ENCODE measurements at places on chromosomes 5 and 9. TPM values are rescaled to one million over a fixed set of nuclear protein-coding genes. Genes with fewer than 3 reads are reported as not detected.

- H3K4me3 ChIP-seq = no peak overlapping the region
- H3K27me3 ChIP-seq = no peaks in the 10 kb centered on the region
- DNase-seq = no peak
- no peak overlapping the region for H3K27ac ChIP-seq
Observed at GRCh38 chr5:173926359-173926758, 38.2 kb downstream of the CPEB4 start.

DNA sequence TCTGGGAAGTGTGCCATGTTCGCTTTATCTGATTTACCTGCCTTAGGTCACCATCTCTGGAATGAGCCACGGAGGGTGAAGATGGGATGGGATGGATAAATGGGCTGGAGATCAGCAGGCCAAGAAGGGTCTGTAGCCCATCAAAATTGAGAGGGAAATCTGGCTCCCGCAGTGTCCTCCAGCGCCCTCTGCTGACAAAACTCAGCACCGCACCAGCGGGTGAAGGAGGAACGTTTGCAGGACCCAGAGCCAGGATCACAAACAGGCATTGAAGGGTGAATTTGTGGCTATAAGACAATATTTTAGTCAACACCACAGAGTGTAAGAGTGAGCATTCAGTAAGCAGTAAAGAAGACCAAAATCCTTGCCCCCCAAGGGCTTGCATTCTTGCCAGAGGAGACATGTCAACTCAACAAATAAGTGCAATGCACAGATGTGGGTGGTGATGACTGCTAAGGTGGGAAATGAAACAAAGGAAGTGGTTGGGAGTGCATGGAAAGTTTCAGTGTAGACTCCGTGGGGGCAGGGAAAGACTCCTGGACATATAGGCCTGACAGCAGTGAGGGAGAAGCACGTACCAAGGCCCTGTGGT lies 124.4 kb downstream of the TENT4A start:
- H3K36me3 ChIP-seq = no peaks in the 10 kb centered on the region
- peak; percentile 61 for DNase-seq
- H3K4me3 ChIP-seq = no peak overlapping the region
- no peaks in the 10 kb centered on the region for H3K4me1 ChIP-seq

GRCh38 chr5:154112255-154112654 lies 73.5 kb downstream of the MFAP3 start:
- DNase-seq = no peak
- no peaks in the 10 kb centered on the region for H3K4me1 ChIP-seq
- H3K36me3 ChIP-seq = no peaks in the 10 kb centered on the region
- H3K27me3 ChIP-seq = no peaks in the 10 kb centered on the region
- no peak overlapping the region for H3K27ac ChIP-seq
- no peak overlapping the region for H3K4me3 ChIP-seq

DNA sequence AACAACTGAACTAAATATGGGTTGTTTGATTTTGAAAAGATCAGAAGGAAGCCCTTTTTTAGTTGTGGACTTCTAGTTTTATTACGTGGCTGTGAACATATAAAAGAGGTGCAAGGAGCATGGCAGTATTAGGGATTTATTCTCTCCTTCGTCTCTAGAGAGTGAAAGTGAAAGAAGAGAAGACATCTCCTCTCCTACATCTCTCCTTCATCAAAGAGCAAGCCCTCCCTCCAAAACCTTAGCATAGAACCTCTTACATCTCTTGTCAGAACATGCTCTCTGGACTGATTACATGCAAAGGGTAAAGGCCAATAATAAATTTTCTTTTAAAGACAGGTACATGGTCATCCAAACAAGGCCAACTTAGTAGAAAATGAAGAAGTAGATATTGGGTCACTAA lies 184.3 kb upstream of the IRX1 start:
- H3K27me3 ChIP-seq = no peaks in the 10 kb centered on the region
- no peaks in the 10 kb centered on the region for H3K36me3 ChIP-seq
- no peak overlapping the region for H3K27ac ChIP-seq

DNA sequence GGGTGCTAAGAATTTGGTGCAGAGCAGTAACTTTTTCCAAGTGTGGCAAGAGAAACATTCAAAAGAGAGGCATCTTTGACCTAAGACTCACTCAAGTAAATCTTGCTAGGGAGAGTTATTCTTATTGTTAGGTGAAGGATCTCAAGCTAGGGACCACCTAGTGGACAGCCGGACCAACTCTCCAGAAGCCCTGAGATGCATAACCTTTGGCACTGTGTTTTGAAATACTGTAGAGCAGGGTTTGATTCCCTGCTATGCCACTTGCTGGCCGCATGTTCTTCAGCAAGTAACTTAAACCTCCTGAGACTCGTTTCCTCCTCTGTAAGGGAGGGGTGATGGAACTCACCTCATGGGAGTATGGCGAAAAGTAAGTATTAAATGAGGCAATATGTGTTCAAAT lies 336.1 kb upstream of the ADAMTSL1 start:
- H3K4me3 ChIP-seq = no peak overlapping the region
- no peaks in the 10 kb centered on the region for H3K4me1 ChIP-seq
- H3K27ac ChIP-seq = no peak overlapping the region
- no peaks in the 10 kb centered on the region for H3K36me3 ChIP-seq

- DNase-seq = no peak
- H3K27me3 ChIP-seq = no peaks in the 10 kb centered on the region
- H3K27ac ChIP-seq = no peak overlapping the region
- no peak overlapping the region for H3K4me3 ChIP-seq
- H3K36me3 ChIP-seq = no peaks in the 10 kb centered on the region
Observed at GRCh38 chr5:143870871-143871632, 59.1 kb downstream of the HMHB1 start.

- no peak for DNase-seq
- H3K36me3 ChIP-seq = no peaks in the 10 kb centered on the region
- H3K27me3 ChIP-seq = no peaks in the 10 kb centered on the region
- no peak overlapping the region for H3K4me3 ChIP-seq
- no peak overlapping the region for H3K27ac ChIP-seq
Observed at GRCh38 chr5:65262649-65263059, 219.1 kb downstream of the ADAMTS6 start.

- H3K27me3 ChIP-seq = no peaks in the 10 kb centered on the region
- H3K27ac ChIP-seq = no peak overlapping the region
- no peaks in the 10 kb centered on the region for H3K36me3 ChIP-seq
- DNase-seq = no peak
- H3K4me1 ChIP-seq = no peaks in the 10 kb centered on the region
Observed at GRCh38 chr9:134833294-134833880, 47.2 kb upstream of the FCN2 start.

- no peaks in the 10 kb centered on the region for H3K36me3 ChIP-seq
- H3K27ac ChIP-seq = no peak overlapping the region
- H3K4me3 ChIP-seq = no peak overlapping the region
- no peak for DNase-seq
- H3K27me3 ChIP-seq = no peaks in the 10 kb centered on the region
Observed at GRCh38 chr5:160507221-160507721, 85.6 kb downstream of the PTTG1 start.

DNA sequence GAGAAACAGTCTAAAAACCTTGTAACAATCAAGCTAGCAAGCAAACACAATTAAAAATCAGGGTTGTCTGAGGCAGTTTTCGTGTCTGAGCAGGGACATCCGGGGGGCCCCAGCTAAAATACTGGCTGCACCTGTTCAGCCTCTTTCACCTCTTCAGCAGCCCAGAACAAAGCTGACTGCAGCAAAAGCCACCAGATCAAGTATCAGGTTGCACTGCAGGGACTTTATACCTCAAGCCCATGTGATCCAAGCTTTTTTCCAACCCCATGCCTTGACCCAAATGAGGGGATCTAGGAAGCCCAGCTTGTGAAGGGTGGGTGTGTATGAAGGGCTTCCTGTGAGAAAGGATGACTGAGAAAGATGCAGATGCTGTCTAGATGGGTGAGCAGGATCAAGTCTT lies 133.4 kb downstream of the SEMA6A start:
- H3K27ac ChIP-seq = no peak overlapping the region
- H3K27me3 ChIP-seq = no peaks in the 10 kb centered on the region
- H3K4me1 ChIP-seq = no peaks in the 10 kb centered on the region
- DNase-seq = no peak
- no peak overlapping the region for H3K4me3 ChIP-seq

DNA sequence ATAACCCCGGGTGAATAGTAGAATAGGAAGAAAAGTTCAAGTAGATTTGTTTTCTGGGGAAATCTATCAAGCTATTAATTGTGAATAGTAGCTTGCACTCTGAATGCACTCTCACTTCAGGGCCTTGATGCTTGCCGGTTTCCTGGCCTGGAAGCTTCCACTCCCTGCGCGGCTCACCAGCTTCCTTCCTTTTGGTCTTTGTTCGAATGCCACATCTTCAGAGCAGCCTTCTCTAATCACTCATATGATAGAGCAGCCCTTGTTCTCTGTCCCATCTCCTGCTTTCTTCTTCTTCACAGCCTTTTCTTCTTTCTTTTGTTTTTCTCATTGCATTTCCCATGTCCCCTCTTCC lies 146.7 kb downstream of the MAST4 start:
- no peaks in the 10 kb centered on the region for H3K27me3 ChIP-seq
- no peak overlapping the region for H3K27ac ChIP-seq
- H3K4me1 ChIP-seq = no peaks in the 10 kb centered on the region
- no peak overlapping the region for H3K4me3 ChIP-seq

The RICTOR gene
- total RNA-seq = 30.6 TPM

The C5orf52 gene
- not detected for total RNA-seq

The RLN2 gene
- total RNA-seq = not detected

The TTC39B gene
- 40.6 TPM for total RNA-seq

The ANGPTL2 gene
- 11.1 TPM for total RNA-seq

The IL5 gene
- not detected for total RNA-seq

The DIRAS2 gene
- total RNA-seq = 0.35 TPM

The CHSY3 gene
- total RNA-seq = 1.6 TPM

Data from Peyer's patch (tissue), 4 donors.